ENCODE measurements at places on chromosomes 4 and X. TPM values are rescaled to one million over a fixed set of nuclear protein-coding genes. Genes with fewer than 3 reads are reported as not detected.

DNA sequence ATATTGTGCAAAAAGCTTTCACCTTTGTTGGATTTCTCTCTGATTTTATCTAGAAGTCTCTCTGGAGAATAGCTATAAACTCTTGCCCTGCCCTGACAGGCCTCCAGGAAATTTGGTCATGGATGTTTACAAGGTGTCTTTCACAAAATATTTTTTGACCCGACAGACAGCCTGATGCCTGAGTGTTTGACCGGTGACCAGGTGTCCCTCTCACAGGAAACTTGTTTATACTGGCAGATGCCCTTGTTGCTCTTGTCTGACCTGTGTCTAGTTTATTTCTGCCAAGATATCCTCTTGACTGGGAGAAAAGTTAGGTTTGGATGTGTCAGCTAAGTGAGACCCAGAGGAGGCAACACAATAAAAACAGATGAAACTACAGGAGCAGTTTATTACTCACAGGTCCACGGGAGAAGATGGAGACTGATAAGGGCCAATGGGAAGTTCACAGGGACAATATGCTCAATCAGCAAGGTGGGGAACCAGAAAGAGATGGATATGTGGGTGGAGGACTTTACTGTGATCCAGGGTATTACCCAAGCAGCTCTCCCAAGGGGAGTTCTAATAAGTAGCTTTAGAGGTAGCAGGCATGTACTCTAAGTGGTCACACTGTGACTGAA, 243.3 kb downstream of the ARAP2 start:
- no peaks in the 10 kb centered on the region for H3K4me1 ChIP-seq
- no peak for DNase-seq
- H3K36me3 ChIP-seq = no peaks in the 10 kb centered on the region

The DIPK2B gene
- 0.07 TPM for total RNA-seq

The PDGFRA gene
- not detected for total RNA-seq

DNA sequence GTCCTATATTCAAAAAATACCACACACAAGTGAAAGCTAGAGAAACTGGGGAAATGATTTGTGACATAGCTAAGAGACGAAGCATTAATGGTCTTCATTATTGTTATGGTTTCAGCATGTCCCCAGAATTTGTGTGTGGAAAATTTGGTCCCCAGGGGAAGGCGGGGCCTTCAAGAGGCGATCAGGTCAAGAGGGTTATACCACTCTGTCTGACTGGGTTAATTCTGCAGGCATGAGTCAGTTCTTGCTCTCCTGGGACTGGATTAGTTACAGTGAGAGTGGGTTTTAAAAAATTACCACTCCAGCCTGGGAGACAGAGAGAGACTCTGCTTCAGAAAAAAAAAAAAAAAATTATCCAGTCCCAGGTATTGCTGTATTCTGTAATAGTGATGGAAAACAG, 2.1 kb upstream of the MTNR1A start:
- peaks cover 4% of the 10 kb centered on the region for H3K36me3 ChIP-seq
- H3K27me3 ChIP-seq = peaks cover 18% of the 10 kb centered on the region
- DNase-seq = no peak
- H3K4me1 ChIP-seq = no peaks in the 10 kb centered on the region
- no peak overlapping the region for H3K27ac ChIP-seq

- peaks cover 22% of the 10 kb centered on the region for H3K4me1 ChIP-seq
- H3K36me3 ChIP-seq = peaks cover 61% of the 10 kb centered on the region
- peaks cover 6% of the 10 kb centered on the region for H3K27me3 ChIP-seq
- DNase-seq = no peak
- H3K27ac ChIP-seq = no peak overlapping the region
- H3K4me3 ChIP-seq = no peak overlapping the region
Measured at GRCh38 chr4:185167234-185167633, 24.2 kb downstream of the SLC25A4 start.

- H3K36me3 ChIP-seq = no peaks in the 10 kb centered on the region
- peaks cover 10% of the 10 kb centered on the region for H3K27me3 ChIP-seq
- no peak overlapping the region for H3K4me3 ChIP-seq
- no peaks in the 10 kb centered on the region for H3K4me1 ChIP-seq
- no peak overlapping the region for H3K27ac ChIP-seq
Measured at GRCh38 chr4:119020158-119020557, 115.5 kb upstream of the MYOZ2 start.

DNA sequence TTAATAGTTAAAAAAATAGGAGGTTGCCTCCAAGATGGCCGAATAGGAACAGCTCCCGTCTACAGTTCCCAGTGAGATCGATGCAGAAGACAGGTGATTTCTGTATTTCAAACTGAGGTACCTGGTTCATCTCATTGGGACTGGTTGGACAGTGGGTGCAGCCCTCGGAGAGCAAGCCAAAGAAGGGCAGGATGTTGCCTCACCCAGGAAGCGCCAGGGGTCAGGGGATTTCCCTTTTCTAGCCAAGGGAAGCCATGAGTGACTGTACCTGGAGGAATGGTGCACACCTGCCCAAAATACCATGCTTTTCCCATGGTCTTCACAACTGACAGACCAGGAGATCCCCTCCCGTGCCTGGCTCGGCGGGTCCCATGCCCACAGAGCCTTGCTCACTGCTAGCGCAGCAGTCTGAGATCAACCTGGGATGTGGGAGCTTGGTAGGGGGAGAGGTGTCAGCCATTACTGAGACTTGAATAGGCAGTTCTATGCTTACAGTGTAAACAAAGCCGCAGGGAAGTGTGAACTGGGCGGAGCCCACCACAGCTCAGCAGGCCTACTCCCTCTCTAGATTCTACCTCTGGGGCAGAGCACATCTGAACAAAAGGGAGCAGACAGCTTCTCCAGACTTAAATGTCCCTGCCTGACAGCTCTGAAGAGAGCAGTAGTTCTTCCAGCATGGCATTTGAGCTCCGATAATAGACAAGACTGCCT, 47.5 kb downstream of the PPA2 start:
- no peak overlapping the region for H3K27ac ChIP-seq
- no peak overlapping the region for H3K4me3 ChIP-seq
- H3K4me1 ChIP-seq = peaks cover 7% of the 10 kb centered on the region
- no peaks in the 10 kb centered on the region for H3K27me3 ChIP-seq
- DNase-seq = no peak

DNA sequence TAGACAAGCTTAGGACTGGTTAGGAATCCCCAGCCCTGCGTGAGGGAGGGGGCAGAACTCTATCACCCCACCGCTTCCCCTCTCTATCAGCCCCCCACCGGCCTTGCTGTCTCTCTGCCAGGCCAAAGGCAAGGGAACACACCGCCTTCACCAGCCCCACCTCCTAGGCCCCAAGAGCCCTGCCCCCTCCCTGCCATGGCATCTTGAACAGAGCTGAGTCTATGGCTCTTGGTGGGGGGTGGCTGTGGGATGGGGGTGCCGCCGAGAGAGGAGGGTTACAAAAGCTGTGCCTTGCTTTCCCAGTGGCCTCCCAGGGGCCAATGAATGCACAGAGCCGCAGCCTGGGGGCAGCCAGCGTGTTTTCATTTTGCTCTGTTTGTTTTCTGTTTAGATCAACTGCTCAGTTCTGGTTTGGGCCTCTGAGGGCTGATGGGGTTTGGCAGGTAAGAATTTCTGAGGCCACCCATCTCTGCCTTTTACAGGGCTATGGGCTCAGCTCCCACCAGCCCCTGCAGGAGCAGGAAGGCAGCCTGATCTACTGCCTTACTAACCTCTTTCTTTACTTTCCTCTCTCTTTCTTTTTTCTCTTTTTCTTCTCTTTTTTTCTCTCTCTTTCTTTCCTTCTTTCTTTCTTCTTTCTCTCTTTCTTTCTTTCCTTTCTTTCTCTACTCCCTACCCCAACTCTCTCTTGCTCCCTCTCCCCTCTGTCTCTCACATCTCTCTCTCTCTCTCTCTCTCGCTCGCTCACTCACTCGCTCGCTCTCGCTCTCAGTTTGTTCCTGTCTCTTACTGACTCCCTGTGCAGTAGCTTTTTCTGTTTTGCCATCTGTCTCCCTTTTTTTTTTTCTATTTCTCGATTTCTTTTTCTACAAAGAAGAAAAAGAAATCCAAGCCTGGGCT, 128.3 kb downstream of the PJA1 start:
- DNase-seq = no peak
- no peaks in the 10 kb centered on the region for H3K4me1 ChIP-seq
- H3K27ac ChIP-seq = no peak overlapping the region
- no peaks in the 10 kb centered on the region for H3K27me3 ChIP-seq
- no peaks in the 10 kb centered on the region for H3K36me3 ChIP-seq

The MXRA5 gene
- total RNA-seq = not detected

DNA sequence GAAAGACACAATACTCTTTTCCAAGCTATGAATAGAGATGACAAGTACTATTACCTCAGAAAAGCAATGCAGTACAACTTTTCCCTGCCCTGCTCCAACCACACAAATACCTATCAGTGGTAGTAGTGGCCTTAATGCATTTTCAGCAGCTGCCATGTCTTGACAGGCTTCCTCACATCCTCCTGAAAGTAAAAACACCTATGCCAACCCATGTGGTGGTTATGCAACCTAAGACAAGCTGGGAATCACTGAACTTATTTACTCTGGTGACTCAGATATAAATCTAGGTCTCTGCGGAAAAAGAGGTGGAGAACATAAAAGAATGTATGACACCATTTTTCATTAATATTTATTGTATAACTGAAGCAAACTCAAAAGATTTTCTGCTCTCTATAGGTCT, 14.5 kb downstream of the WDFY3 start:
- H3K4me1 ChIP-seq = no peaks in the 10 kb centered on the region
- DNase-seq = no peak
- no peaks in the 10 kb centered on the region for H3K36me3 ChIP-seq
- H3K27me3 ChIP-seq = no peaks in the 10 kb centered on the region

- no peak overlapping the region for H3K4me3 ChIP-seq
- peak; percentile 30 for DNase-seq
- peaks cover 26% of the 10 kb centered on the region for H3K36me3 ChIP-seq
Measured at GRCh38 chrX:65745427-65745826, 78.0 kb downstream of the MSN start.

GRCh38 chrX:8546715-8547114, 82.1 kb downstream of the VCX3B start:
- no peak for DNase-seq
- no peaks in the 10 kb centered on the region for H3K4me1 ChIP-seq

All from activated CD4-positive, alpha-beta T cell treated with anti-CD3 and anti-CD28 coated beads for 36 hours (primary cell).